ENCODE measurements at places on chromosomes 5 and 9.

GRCh38 chr5:140319833-140320232, 16.9 kb upstream of the PFDN1 start:
- no peak for DNase-seq

- DNase-seq: peak; percentile 78
These were observed 52.0 kb upstream of the TJP2 start for GRCh38 chr9:69122082-69122548.

- no peak for DNase-seq
These were observed 12.8 kb downstream of the CEP78 start for GRCh38 chr9:78248635-78249034.

- DNase-seq: no peak
These were observed 206.1 kb downstream of the RGS3 start for GRCh38 chr9:113669522-113670115.

DNA sequence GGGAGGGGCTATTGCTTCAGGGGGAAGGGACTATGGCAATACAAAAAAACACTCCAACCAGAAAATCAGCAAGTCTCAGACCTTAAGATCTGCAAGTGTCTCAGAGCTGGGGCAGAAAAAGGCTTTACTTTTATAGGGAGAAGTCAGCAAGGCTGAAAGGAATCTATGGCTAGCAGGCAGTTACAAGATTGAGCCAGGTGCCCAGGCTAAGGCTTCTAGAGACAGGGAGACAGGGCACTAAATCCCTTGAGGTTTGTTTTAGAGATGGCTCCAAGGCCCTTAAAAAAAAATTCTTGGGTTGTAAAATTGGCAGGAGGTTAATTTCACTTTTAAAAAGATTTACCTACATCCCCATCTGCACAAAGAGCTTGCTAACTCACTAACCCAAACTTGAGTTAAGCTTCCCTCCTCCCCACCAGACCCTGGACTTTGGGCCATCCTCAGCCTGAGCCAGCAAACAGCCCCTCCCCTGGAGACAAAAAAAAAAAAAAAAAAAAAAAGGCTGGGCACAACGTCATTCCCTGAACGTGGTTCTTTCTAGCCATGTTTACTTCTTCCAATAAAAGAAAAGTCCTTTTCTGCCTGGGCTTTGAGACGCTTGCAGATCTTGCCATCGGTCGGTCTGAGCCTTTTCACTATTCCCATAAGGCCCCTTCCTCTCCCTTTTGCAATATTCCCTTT, 17.9 kb downstream of the NIPAL4 start:
- DNase-seq: no peak

GRCh38 chr9:130981002-130981755, 27.8 kb upstream of the LAMC3 start:
- DNase-seq: no peak

- no peak for DNase-seq
These were observed 35.4 kb downstream of the LHFPL2 start for GRCh38 chr5:78613151-78613533.

DNA sequence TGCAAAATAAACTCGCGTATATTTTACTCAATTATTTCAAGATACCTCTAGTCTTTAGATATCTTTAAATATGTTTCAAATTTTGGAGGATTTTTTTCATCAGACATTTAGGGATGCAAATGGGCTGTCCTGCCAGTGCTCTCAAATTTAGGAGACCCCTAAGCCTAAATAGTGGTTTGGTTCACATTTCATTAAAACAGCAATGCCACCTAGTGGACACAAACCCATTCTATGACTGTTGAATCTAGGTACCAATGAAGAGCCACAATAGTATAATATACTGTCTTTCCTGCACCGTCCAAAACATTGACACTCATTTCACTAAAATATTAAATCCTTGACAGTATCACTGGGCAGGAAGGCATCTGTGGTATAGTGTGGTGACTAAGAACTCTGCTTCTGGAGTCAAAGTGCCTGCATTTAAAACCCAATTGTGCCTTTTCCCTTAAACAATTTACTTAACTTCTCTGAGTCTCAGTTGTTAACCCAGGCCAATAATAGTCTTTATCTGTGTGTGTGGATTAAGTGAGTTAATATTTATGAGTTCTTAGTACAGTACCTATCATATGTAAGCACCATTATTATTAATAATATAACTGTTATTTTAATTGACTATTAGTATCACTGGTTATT, 148.0 kb downstream of the RORB start:
- no peak for DNase-seq

GRCh38 chr5:218457-219291, 554 bp downstream of the SDHA start:
- DNase-seq: peak; percentile 47

DNA sequence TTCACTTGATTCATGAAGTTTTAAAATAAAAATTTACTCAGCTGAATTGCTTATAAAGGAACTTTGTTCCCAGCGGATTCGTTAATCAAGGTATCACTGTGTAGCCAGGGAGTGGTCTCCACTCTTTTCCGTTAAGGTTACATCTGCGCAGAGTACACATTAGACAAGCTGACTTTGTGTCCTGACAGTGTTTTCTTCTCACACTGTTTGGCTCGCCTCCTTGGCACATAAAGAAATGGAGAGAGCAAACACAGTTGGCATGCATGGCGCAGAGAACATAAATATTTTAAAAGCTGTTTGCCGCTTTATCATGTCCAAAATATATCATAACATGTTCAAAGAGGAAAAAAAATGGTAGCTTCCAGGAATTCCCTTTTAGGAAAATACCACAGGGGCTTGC, 153.2 kb downstream of the EDIL3 start:
- no peak for DNase-seq
